CMK (cell line): ENCODE measurements at places on chromosomes 1 and 21.

- DNase-seq: no peak
These were observed 99.1 kb upstream of the NGF start for GRCh38 chr1:115437196-115437595.

GRCh38 chr21:36661511-36662309 lies 37.2 kb upstream of the SIM2 start:
- DNase-seq: no peak

- DNase-seq: no peak
These were observed 58.5 kb downstream of the RGS21 start for GRCh38 chr1:192375306-192375705.

DNA sequence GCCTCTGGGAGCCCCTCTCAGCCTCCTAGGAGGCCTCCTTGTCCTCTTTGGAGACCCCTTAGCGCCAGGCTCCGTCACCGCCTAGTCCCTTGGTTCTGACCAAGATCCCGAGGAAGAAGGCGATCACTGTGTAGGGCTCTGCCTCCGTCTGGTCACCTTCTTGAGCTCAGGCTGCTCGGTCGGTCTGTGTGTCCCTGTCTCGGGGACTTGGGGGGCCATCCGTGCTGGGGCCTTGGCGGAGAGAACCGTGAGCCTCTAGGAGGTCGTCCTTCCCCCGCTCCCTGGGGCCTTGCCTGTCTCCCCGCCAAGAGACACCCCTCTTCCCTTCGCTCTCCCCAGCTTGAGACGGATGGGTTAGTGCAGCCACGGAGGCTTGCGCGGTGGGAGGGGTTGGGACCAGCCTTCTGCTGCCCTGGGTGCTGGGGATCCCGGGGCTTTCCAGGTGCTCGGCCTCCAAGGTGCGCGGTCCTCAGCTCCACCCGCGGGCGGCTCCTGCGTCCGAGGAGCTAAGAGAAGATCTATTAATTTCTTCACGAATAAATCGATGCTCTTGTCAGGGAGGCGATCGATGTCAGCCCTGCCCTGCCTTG lies 701 bp upstream of the INSRR start:
- no peak for DNase-seq

DNA sequence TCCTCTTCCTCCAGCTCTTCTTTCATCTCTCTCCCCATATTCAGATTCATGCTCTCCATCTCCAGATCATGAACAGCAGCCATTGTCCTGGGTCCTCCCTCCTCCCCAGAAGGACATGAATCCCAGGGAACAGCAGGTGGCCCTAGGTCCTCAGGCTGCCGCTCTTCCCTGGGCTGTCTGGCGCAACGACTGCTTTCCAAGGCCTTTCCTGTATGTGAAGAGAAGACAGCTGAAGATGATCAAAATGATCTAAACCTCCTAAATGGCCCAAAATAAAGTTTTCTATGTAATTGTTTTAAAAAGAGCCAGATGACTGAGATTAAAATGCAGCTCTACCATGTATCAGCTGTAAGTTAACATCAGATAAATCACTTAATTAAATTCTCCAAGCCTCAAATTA lies 22.5 kb downstream of the RHBDL2 start:
- DNase-seq: no peak

DNA sequence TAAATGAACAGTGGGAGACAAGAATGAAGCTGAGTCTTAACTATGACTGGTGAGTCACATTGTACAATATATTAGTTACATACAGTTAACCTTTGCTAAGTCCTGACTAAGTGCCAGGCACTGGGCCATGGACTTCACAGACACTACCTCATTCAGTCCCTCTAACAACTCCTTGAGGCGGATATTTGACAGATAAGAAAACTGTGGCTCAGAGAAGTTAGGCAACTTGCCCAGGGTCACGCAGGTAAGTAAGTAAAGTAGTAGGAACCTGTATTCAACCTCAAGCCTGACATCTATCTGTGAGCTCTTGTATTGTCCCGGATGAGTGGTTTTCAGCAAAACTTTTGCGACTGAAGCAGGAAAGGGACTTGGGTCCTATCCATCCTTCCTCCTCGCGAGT lies 62.1 kb downstream of the GNG12 start:
- DNase-seq: no peak

- no peak for DNase-seq
These were observed 6.0 kb upstream of the CFAP141 start for GRCh38 chr1:154212083-154212482.

GRCh38 chr1:143721024-143721373 lies 250.8 kb downstream of the FAM72C start:
- DNase-seq: no peak

GRCh38 chr1:227849251-227849650 lies 33.8 kb downstream of the PRSS38 start:
- DNase-seq: no peak

DNA sequence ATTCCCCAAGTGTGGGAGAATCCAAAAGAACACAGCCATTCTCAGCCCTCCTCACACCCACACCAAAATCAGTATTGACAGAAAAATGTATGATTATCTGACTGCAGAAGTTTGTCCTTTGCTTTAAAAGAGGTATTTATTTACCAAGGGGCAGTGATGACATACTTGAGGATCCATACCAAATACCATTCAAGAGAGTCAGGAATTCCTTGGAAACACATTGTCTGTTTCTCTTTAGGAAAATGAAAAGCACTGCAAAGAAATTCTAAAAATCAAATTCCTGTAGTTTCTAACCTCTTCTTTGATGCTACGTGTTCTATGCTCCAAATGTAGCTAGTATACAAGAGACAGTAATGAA lies 509.6 kb upstream of the CXADR start:
- DNase-seq: no peak

- no peak for DNase-seq
These were observed 450 bp downstream of the SDE2 start for GRCh38 chr1:225998560-225999226.

DNA sequence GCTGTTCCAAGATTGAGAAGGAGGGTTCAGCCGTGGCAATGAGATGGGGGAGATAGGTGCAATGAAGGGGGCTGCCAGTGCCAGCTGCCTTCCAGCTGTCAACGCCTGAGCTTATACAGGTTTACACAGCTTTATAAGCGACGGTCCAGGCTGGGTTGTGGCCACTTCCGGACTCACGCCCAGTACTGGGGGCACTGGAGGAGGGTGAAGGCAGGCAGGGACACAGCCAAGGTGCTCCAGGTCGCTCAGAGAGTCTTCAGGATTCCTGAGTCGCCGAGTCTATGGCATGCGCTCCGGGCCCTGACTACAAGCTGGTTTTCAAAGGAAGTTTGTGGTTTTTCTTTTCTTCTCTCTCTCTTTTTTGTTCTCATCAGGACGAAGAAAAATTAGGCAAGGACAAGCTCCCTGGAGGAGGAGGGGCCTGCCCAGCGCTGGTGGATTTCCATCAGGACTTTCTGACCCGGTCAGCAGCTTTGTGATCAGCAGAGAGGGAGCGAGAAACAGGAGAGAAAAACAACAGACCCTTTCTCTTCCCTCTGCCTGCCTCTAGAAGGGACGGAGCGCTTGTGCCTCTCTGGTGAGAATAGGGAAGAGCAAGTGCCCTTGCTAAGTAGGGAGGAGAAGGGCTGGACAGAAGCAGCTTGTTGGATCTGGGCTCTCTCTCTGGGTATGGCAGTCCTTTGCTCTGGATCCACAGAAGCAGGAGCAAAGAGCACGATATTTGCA lies at the start of gene MINDY1:
Gene MINDY1, minus strand, starts transcription at position 576 of the 726 bp plus-strand sequence. CDS start 4,285 bp downstream, outside the sequence.
- DNase-seq: peak; percentile 44

- DNase-seq: peak; percentile 52
These were observed 85.5 kb downstream of the CLIC4 start for GRCh38 chr1:24830680-24831272.

DNA sequence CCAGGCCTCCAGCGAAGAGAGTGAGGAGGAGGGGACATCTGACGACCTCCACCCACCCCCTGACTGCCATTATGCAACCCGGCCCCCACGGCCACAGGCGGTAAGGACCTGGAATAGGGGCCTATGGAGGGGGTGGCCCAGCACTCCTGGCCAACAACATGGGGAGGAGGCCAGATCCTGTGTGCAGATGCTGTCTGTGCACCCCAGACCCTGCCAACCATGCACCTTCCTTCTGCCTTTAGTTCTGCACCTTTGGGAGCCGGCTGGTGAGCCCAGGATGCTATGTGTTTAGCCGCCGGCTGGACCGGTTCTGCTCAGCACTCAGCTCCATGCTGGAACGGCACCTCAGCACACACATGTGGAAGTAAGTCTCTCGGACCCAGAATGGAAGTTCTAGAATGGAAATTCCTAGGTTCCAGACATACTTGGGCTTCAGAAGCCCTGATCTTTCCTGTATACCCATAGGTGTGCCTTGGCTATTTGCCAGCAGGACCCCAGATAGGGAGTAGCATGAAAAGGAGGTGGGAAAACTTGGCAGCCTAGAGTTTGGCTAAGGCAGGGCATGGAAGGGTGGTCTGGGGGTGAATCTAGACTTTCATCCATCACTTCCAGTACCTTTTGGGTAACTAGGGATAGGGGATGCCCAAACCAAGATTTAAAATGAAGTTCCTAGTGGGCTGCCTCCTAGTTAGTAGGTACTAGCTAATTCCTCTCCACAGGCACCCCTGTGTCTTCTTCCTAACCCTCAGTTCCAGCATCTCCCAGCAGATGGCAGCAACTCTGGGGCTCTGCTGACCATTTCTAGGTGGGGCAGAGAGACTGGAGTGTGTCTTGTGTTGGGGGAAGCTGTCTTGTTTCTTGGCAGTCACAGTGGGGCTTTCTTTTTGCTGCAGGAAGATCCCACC lies 3.6 kb upstream of the CYB561D1 start:
- DNase-seq: peak; percentile 63

DNA sequence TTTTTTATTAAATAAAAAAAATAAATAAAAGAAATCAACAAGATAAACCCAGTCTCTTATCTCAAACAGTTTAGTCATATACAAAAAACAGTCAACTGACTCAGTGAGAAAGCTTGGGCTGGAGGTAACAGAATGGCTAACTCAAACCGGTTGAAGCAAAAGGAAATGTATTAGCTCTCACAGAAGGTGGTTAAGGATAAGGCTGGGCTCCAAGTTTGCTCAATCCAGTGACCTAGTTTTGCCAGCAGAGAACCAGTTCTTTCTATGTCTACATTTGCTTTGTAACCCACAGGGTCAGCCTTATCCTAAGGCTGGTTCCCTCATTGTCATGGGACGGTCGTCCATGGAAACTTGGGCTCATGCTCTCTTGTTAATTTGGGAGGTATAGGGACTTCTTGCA lies 144.5 kb upstream of the L1TD1 start:
- DNase-seq: no peak

DNA sequence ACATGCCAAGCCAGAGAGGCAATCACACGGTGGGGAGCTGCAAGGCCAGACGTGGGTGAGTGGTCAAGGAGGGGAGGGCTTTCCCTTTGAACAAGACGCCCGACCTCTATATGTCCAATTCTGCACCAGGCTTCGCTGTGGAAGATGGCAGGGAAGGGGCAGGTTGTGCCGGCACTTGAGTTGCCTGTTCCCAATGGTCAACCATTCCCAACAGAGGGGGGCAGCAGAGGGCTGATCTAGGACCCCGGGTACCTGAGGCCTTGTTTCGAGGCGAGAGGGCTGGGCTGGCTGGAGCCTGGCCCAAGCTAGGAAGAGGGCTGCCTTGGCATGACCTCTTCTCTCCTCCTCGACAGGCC lies 64.9 kb downstream of the TMEM53 start:
- DNase-seq: peak; percentile 37

DNA sequence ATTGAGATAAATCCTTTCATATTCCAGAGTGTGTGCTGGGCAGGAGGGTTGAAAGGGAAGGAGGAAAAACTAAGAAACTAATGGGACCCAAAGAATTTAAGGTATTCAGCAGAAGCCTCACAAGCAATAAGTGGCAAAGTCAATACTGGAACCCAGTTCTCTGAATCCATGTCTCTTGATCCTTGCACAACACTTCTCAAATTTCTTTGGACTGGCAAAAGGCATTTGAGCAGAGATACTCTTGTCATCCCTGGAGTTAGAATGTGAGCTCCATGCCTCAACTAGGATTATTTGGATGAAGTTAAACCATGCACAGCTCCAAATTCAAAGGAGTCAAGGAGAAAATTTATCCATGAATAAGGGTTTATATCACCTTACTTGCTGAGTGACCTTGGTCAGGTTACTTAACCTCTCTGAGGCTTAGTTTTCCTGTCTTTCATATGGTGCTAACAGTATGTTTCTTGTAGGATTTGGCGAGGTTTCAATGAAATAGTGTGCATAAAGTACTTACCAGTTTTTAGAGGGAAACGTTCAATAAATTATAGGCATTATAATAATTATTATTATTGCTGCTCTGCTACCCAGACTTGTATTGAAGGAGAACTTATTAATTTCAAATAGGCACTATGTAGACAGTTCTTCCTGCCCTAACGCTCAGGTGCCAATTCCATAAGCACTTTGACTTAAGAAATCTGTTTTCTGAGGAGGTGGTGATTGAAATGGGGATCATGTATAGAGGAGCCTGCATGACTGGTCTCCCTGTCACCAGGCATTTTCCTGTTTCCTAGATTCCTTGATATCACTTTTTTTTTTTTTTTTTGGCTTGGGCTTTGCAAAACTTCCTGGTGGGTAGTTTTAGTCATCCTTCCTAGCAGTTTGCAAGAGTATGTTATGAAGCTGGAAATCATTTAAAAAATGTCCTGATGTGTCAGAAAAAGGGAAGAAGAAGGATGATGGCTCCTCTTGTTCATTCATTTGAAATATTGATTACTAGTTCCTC lies 125.0 kb upstream of the JUN start:
- no peak for DNase-seq

DNA sequence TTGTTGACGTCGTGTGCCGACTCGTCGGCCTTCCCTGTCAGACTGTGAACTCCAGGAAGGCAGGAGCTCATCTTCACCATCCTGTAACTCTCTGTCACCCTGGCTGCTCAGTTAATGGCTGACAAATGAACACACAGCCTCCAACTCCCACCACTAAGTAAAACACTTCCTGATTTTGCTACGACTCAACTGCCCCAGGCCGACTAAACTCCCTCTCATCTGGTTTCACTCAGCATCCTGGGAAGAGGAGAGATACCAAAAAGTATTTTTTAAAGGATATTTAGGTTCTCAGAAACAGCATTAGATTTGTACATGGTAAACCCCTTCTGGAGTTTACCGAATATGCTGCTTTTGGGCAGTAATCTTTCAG lies 18.2 kb upstream of the LHX4 start:
- no peak for DNase-seq

- no peak for DNase-seq
These were observed 597.3 kb upstream of the PLXNA2 start for GRCh38 chr1:208841436-208841835.

GRCh38 chr1:201501812-201502510 lies 5.0 kb downstream of the CSRP1 start:
- DNase-seq: no peak

GRCh38 chr1:176205332-176205914 lies 1.7 kb downstream of the COP1 start:
- no peak for DNase-seq

DNA sequence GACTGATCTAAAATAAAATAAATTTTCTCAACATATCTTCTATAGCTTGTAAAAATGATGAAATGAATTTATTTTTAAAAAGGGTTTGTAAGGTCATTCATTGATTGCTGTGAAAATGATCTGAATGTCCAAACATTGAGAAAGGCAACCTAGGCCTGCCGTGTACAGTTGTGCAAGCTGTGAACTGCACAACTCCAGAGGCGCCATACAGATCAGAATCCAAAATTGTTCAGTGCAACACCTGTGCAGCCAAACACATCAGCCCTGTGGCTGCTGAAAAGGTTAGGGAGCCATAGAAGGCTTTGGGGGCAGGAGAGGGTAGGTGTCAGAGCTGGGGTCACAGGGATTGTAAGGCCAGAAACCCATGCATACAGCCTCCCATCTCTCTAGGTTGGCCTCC lies 9.9 kb upstream of the ZC3H12A start:
- DNase-seq: no peak

- DNase-seq: no peak
These were observed 13.0 kb upstream of the SLC6A9 start for GRCh38 chr1:44044071-44044801.

- DNase-seq: no peak
These were observed 10.3 kb upstream of the LMNA start for GRCh38 chr1:156104065-156104810.

- no peak for DNase-seq
These were observed 28.6 kb downstream of the PTPRU start for GRCh38 chr1:29264773-29265389.
